ENCODE measurements at places on chromosomes 16 and 17.
A peak's percentile ranks its signal among the peaks of the same experiment; 100 is the strongest.

DNA sequence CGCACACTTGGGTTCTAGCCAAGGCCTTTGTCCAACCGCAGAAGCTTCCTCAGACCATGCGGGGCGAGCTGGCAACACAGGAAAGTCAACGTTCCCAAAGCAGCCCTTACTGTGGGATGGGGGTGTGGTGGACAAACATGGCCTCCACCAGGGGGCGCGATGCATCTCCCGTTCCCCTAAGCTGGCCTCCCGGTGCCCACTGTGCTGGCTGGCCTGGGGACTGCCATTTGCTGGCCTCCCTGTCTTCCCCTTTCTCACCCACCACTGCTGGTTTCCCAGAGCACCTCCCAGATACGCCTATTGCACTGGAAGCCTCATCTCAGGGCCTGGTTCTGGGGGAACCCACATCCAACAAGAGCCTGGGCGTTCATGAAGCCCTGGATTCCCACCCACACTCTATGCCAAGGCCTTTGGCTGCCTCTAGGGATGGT lies 145.3 kb downstream of the IRF8 start:
- DNase-seq, result no peak

- DNase-seq, result peak; percentile 78
Measured at GRCh38 chr17:81483085-81483861, 29.3 kb downstream of the ACTG1 start.

DNA sequence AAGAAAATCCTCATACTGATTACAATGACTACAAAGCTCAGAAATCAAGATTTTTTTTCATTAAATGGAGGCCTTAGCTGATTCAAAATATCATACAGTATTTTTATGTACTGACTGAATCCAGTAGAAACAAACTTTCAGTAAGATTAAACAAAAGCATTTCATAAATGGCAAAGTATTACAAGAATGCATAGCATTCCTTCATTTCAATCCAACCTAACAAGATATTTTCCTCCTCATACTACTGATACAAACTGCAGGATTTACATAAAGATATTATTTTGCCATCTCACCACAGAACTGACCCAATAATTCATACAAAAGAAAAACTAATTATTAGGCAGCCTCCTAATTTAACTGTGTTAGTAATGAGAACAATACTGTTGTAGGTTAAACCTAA lies 6.2 kb upstream of the KANSL1 start:
- no peak for DNase-seq

GRCh38 chr17:34246881-34247280 lies 8.2 kb upstream of the CCL2 start:
- no peak for DNase-seq

- DNase-seq, result no peak
Measured at GRCh38 chr17:6711681-6712057, 1.5 kb downstream of the SLC13A5 start.

GRCh38 chr17:27809555-27809954 lies 9.2 kb upstream of the NOS2 start:
- no peak for DNase-seq

DNA sequence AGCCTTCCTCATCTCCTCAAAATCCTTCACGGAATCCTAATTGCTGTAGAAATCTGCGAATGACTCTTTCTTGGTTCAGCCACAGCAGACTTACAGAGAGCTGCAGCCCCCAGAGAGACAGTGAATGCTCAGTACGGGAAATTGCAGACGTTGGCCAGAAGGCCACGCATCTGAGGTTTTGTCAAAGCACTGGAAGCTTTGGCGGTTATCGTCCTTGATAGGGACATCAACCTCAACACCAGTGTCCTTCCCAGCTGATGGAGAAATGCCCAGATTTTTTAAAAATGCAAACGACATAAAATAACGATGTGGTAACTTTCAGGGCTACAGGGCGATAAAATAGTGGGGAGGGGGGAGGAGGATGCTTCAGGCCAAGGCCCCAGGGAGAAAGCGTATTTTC lies 166.6 kb upstream of the CIBAR2 start:
- DNase-seq, result no peak

DNA sequence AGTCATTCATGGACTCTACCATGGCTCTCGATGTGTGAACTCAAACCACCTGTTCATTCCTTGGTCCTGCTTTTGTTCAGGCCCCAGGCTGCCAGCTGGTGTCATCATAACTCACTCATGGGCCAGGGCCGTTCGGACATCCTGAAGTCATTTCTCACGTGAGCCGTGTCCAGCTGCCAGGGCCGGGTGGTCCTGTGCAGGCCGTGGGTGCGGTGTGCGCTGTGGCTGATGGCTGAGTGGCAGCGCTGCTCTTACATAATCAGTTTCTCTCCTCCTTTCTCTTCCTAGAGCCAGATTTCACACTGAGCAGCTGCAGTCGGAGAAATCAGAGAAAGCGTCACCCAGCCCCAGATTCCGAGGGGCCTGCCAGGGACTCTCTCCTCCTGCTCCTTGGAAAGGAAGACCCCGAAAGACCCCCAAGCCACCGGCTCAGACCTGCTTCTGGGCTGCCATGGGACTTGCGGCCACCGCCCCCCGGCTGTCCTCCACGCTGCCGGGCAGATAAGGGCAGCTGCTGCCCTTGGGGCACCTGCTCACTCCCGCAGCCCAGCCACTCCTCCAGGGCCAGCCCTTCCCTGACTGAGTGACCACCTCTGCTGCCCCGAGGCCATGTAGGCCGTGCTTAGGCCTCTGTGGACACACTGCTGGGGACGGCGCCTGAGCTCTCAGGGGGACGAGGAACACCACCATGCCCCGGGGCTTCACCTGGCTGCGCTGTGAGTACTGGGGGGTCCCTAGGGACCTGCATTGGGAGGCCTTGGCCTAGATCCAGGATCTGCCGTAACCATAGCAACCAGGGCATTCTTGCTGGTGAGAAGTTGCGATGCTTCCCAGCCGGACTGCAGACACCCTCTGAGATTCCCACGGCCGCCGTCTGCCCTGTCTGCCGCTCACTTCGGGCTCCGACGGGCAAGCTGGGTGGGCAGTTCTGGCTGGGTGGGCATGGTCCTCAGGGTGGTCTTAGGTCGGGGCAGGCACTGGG lies at the start of gene IL34:
Gene IL34 (plus strand): TSS at position 300 of the 982 bp plus-strand sequence. CDS start 389 bp downstream, at position 689.
- DNase-seq, result no peak

DNA sequence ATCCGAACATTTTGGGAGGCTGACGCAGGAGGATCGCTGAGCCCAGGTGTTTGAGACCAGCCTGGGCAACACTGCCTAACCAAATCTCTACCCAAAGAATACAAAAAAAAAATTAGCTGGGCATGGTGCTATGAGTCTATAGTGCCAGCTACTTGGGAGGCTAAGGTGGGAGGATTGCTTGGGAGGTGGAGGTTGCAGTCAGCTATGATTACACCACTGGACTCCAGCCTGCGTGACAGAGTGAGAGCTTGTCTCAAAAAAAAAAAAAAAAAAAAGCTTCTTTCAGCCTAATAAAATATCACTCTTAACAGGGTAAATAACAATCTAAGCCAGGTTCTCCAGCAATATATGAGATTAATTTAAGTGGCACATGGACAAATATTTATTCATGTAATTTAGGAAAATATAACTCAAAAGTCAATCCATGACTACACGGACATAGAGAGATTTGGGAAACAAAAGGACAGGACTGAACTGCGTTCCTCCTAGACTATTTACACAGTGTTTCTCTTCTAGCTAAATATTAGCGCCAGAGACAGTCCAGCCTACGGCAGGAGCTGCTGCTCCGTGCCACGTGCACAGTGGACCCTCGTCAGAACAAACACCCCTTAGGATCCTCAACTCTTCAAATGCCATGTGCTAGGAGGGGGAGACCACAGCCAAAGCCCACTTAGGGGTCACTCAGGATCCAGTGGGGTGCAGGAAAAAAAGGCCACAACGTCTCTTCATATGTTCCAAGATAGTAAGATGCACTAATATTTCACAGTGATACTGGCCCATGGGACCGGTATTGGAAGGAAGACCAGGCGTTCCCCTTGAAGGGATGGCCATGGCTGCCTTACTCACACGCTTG lies 8.7 kb downstream of the USP36 start:
- no peak for DNase-seq

DNA sequence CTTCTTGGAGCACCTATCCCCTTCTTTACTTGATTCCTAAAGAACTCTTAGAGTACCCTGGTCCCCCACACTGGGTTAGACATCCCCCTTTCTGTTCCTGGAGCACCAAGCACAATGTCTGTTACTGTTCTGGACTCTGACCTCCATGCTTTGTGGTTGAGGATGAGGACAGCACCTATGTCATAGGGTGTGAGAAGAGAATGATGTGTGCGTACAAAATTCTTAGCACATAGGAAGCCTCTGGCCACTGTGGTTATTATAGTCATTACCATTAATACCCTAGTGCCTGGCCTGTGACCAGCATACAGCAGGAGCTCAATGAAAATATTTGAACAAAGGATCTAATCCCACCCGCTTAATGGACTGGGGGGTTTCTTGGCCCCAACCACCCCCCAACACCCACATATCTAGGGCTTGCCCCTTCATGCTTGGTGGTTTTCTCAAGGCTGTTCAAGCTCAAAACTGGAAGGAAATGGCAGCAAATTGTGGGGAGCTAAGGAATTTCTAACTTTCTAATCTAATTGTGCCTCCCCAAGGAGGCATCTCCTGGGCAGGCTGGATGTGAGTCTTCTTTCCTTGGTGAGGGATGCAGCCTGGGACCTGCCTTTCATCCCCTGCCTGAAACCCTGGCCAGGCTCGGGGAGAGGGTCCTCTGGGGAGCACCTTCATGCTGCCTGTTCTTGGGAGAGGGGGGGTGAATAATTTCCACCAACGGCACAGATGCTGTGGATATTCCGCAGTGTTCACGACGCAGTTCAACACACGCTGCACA lies 1.5 kb upstream of the CMIP start:
- DNase-seq, result no peak

DNA sequence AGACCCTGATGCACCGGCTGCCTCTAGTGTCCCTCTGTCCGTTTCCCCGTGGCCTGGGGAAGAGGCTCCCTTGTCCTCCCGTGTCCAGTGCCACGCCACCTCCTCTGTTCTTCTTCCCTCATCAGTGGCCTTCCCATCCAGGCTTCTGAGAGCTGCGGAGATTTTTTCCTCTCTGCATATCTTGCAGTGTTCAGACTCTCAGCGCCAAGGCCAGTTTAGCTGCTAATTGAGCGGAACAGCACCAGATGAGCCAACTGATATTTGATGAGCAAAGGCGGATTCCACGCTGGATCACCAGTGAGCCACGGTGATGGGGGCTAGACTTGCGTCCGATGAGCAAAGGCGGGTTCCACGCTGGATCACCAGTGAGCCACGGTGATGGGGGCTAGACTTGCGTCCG lies 257.6 kb downstream of the FOXL1 start:
- DNase-seq, result no peak

DNA sequence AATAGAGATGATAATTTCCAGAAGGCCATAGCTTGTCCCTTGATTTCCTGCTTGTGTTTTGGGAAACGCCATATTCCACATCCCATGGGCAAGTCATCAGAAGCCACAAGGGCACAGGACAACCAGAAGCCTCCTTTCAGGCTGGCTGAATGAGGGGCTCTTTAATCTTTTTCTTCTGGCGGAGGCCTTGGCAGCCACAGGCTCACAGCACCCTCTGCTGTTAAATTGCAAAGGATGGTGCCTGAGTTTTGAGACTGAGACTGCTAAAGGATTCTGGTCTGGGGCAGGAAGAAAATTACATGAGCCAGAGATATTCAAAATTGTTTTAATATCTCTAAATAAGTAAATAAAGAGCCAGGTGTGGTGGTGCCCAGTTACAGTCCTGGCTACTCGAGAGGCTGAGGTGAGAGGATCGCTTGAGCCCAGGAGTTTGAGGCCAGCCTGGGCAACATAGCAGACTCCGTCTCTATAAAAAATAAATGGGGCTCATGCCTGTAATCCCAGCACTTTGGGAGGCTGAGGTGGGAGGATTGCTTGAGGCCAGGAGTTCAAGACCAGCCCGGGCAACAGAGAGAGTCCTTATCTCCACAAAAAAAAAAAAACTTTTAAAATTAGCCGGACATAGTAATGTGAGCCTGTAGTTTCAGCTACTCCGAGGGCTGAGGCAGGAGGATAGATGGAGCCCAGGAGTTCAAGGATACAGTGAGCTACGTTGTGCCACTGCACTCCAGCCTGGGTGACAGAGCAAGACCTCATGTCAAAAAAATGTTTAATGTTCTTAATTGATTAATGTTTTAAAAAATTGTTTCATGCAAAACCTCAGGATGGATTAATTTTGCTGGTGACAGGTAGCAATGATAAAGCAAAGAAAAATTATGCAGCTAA lies 26.3 kb downstream of the AARSD1 start:
- DNase-seq, result peak; percentile 24

GRCh38 chr16:88871349-88871702 lies 4.9 kb upstream of the PABPN1L start:
- DNase-seq, result no peak

GRCh38 chr16:54342966-54343365 lies 56.4 kb upstream of the IRX3 start:
- no peak for DNase-seq

DNA sequence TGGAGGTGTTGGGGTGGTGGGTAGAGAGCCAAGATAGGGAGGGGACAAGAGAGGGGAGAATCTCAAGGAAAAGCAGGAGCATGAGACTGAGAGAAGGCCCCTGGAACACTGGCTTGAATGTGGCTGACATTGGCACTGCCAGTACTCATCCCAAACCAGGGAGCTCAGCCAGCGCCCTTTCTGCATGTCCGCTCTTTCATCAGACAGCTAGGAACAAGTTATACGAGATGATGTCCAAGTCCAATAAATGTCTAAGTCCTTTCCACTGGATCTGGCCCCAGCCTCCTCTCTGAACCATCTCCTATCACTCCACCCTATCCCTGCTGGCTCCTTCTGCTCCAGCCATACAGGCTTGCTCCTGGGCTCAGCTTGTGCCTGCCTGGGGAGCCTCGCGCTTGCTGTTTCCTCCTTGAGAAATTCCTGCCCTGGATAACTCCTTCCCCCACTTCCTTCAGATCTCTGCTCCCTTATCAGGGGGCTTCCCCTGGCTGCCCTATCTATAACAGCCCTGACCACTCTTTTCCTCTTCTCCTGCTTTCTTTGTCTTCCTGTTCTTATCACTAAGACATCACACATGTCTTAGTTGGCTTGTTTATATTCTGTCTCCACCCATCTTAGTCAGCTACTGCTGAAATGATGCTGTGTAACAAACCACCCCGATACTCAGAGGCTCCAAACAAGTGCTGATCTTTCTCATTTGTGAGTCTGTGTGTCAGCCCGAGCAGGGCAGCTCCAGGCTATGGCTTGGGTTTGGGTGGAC lies 37.1 kb upstream of the MEOX1 start:
- no peak for DNase-seq

DNA sequence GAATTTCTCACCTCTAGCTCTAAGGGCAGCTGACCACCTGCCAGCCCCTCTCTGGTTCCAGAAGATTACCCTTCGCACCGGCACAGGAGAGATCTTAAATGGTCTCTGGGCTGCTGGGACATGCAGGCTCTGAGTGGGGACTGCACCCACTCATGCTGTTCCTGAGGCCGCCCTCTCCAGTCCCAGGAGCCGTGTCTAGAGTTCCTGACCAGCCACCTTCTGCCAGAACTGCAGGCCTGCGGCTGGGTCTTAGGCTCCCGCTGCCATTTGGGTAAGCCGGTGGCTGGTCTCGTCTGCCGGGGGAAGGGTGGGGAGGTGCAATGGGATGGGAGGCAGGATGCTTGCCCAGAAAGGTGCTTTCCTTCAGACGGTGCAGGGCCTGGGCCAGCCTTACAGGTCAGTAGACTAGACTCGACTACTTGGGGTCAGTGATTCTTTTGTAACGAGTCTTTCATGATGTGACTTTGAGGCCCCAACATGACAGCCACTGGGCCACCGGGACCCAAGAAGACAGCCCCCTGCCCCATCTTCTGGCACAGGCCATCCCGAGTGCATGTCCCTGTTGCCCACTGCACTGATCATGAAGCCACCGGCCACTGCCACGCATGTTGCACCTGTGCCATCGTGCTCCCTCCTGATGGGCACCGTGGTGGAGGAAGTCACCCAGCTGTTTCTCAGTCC lies 26.4 kb downstream of the B9D1 start:
- DNase-seq, result no peak

- no peak for DNase-seq
Measured at GRCh38 chr16:23339787-23340186, 37.7 kb downstream of the SCNN1B start.
